ENCODE measurements at places on chromosomes 3 and 15.

DNA sequence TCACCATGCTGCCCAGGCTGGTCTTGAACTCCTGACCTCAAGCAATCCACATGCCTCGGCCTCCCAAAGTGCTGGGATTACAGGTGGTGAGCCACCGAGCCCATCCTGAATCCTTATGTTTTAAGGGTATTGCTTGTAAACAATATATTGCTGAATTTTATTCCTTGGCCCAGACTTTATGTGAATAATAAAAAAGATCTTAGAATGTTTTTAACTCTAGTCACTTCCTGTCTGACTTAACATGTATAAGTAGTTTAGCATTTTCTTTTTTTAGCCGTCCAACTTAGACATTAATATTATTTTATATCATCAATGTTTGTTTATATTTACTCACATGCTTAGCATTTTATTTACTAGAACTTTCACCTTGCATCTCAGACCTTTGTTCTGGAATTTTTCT is 9.2 kb upstream of the EIF2B5 start:
- no peak for DNase-seq

GRCh38 chr15:79635897-79636561 is 203.9 kb downstream of the MINAR1 start:
- DNase-seq = no peak

- DNase-seq = no peak
These were observed 45.5 kb downstream of the DPPA2 start for GRCh38 chr3:109270779-109271178.

- DNase-seq = no peak
These were observed 179.5 kb upstream of the NSMCE3 start for GRCh38 chr15:29449136-29449535.

GRCh38 chr15:101641894-101642293 is 10.3 kb downstream of the TM2D3 start:
- DNase-seq = no peak

Measured in hepatic stellate cell (primary cell).